ENCODE measurements at places on chromosomes 4 and X.

DNA sequence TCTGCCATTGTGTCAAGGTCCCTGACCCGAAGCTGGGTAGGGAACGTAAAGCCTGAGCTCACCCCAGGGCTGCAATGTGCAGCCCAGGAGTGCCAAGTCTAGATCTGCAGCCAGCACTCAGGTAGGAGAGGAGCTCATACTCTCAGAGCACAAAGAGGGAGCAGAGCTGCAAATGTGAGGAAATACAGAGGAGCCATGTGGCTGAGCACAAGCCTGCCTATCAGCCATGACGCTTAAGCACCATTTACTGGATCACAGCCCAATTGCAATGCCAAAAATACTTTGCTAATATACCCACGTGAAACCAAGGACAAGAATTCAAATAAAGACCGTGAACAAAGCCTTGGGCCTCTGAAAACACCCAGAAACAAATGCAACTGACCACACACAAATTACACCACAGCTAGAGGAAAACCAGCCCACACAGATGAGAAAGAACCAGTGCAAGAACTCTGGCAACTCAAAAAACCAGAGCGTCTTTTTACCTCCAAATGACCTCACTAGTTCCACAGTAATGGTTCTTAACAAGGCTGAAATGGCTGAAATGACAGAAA is 69.0 kb upstream of the HPF1 start:
- no peak for DNase-seq

- DNase-seq = no peak
These were observed 384.8 kb downstream of the AFF2 start for GRCh38 chrX:148885203-148885602.

DNA sequence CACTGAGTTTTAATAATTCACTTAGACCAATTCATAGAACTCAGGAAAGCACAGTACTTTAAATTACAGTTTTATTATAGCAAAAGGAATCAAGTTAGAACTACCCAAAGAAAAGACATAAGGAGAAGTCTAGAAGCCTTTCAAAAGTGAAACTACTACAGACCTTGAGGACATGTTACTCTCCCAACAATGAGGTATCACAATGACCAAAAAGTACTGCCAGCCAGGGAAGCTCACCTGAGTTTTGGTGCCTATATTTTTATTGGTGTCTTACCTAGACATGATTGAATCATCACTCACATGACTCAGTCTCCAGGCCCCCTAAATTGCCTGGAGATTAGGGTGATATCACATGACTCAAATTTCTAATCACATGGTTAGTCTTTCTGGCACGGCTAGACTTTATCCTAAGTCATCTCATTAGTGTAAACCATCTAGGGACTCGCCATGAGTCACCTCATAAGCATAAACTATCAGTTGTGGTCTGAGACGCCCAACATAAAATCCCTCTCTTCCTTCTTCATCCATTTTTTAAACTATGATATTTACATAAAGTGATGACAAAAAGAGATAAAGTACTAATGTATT is 372.3 kb downstream of the TMA16 start:
- DNase-seq = no peak

- DNase-seq = no peak
These were observed 359.6 kb downstream of the IL1RAPL1 start for GRCh38 chrX:28946846-28947245.

DNA sequence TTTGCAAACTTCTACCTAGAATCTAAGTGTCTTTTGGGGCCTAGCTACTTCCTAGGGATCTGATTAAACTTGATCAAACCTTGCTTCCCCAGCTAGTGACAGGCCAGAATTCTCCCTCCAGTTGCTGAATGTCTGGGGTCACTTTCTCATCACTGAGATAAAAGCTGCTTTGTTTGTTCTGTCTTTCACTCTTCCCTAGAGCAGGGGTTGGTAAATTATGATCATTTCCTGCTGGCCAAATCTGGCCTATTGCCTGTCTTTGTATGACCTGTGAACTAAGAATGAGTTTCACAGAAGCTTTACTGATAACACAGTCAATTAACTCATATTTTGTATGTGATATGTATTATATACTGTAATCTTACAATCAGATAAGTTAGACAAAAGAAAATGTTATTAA is 157.8 kb upstream of the AADAT start:
- DNase-seq = no peak

- DNase-seq = no peak
These were observed 62.5 kb upstream of the GPR174 start for GRCh38 chrX:79081895-79082512.

GRCh38 chr4:82851885-82852750 is 38.8 kb downstream of the SEC31A start:
- no peak for DNase-seq

DNA sequence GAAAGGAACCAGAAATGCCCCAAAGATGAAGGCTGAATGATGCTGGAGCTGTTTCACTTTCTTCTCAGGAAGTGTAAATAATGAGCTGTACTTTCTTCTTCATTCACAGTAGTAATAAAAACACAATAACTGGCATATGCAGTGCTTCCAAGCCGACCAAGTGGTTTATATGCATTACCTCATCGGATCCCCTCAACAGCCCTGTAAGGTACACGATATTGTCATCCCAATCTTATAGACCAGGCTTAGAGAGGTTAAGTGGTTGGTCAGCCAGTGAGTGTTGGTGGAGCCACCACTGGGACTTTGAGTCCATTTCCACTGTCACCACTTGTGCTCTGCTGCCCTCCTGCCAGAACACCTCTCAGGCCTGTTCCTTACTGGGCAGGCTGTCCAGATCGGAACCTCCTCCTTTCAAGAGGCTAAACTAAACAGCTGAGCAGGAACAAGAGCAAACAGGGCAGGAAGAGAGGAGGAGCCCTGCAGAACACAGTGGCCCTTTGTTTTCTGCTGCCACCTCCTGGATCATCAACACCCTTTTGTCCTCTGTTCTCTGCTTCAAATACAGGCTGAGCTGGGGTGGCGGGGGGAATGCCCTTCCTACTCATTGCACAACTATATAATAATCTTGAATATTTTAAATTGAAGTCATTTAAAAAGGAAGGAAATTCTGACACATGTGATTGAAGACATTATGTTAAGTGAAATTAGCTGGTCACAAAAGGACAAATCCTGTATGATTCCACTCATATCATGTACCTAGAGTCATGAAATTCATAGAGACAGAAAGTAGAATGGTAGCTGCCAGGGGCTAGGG is 112.5 kb upstream of the ATP6AP2 start:
- DNase-seq = peak; percentile 87

GRCh38 chr4:120403296-120403695 is 336.6 kb upstream of the MAD2L1 start:
- DNase-seq = no peak
